ENCODE measurements at places on chromosomes 5 and 9. TPM values are rescaled to one million over a fixed set of nuclear protein-coding genes. Genes with fewer than 3 reads are reported as not detected.

Gene PHAX
- 58.2 TPM for total RNA-seq

Gene TRIM36
- 9.4 TPM for total RNA-seq

GRCh38 chr5:74476819-74477453 lies 163.6 kb downstream of the ENC1 start:
- DNase-seq = no peak

DNA sequence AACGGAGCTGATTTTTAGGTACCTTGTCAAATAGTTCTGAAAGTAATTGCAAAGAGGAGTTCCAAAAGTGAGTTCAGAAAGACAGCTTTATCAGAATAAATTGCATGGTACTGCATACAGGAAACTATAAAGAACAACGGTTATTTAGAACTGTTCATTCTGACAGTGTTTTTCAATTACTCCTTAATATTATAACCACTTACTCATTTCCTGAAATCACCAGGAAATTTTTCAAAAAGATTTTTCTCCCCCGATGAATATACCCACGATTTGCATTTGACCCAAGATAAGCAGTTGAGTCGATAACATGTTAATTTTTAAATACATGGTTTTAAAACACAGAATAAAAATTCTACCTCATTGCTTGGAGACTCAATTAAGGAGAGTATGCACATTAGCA lies 9.4 kb downstream of the DOCK8 start:
- DNase-seq = no peak

DNA sequence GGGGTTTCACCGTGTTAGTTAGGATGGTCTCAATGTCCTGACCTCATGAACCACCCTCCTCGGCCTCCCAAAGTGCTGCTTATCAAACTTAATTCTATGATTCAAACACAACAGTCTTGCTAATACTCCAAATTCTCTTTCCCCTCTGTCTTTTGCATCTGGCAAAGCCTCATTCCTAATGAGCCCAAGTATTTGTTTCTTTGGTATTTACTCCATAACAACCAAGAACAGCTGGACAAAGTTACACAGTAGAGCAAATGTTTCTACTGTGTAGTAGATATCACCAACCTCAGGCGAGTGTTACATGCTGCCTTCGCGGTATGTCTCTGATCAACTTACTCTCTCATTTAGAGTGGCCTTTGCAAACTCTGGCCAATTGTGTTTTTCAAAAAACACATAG lies 195.8 kb upstream of the KCNN2 start:
- DNase-seq = no peak

GRCh38 chr5:35331956-35332950 lies 102.0 kb upstream of the PRLR start:
- DNase-seq = no peak

DNA sequence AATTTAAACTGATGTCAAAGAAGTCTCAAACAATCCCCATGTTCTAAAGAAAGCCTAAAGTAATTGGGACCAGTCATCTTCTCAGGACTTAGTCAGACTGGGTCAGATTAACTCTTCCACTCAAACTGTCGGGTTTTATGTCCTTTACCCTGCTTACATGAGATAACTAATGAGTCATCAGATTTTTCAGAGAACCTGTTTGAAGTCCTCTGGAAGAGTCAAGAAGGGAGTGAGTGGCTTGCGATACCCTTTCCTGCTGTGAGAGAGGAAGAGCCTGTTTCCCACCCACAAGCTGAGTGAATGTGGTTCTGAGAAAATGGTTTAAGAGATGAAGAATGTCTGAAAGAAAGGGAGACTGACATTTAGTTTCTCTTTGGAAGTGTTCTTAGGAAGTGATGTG lies 1866.7 kb upstream of the C9orf72 start:
- DNase-seq = no peak

DNA sequence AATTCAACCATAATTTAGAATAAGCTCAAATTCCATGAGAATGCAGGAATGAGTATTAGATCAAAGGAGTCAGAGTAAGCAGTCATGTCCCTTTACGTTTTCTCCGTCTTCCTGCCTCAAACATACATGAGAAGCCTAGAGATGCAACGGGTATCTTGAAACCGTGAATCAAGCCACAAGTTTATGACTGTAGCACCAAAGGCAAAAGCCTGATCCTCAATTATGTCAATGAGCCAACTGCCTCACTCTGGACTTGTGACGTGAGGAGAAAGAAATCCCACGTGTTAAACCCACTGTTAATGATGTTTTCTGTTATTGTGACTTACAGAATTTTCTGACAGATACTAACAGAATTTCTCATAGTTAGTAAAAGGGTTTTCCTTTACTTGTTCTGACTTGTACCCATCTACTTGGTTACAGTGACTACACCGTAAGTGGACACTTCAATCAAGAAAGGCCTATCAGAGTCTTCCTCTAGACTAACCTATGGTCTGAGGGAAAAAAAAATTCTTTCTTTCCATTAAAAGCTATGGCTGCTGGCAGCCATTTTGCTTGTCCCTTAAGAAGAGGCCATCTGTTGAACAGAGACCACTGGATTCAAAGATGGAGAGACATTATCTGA lies 35.3 kb upstream of the HK3 start:
- DNase-seq = no peak

All from progenitor cell of endocrine pancreas (in vitro differentiated cells).